ENCODE measurements at places on chromosomes 1 and 21.
A peak's percentile ranks its signal among the peaks of the same experiment; 100 is the strongest.

DNA sequence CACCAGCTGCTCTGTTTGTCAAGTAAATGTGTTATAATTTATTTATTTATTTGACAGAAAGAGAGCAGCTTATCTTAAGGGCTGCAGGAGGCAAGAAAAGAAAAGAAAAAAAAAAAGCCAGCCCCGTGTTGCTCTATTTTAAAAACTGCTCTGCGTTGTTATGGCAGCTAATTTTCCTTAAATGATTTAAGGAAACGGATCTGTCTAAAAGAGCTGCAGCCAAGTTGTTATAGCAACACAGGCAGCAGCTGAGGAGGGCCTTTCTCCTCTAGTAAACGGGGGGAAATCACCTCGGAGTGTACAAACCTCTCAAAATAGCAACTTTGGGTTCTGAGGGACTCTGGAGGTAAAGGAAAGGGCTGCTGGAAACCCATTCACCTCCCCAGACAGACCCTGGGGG is 149.2 kb downstream of the BEND5 start:
- DNase-seq: no peak

DNA sequence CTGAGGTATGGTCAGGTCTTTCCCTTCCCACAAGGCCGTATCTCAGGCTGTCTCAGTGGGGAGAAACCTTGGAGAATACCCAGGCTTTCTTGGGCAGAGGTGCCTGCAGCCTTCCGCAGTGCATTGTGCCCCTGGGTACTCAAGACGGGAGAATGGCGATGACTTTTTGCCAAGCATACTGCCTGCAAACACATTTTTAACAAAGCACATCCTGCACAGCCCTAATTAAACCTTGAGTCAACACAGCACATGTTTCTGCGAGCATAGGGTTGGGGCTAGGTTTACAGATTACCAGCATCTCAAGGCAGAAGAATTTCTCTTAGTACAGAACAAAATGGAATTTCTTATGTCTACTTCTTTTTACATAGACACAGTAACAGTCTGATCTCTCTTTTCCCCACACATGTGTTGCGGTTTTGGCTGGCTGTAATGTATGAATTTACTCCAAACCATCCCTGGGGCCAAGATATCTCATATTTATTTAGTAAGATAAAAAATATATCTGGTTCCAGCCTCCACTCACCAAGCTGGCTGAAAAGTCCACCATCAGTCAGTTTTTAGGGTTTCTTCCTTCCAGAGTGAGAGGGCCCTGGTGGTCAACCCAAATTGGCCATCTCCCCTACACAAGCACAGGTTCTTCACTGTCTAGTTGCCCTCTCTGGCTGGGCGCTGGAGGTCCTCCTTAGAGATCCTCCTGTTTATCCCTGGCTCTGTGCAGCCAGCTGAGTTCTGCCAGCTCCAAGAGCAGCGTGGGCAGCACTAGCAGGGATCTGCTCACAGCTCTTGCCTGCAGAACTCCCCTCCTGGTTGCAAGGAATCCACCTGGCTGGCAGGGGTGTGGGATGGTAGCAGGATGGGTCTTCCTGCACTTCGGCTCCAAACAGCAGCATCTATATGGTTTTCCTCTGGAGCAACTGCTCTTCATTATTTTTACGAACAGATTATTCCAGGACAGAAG is 2.6 kb downstream of the FAAH start:
- DNase-seq: no peak

DNA sequence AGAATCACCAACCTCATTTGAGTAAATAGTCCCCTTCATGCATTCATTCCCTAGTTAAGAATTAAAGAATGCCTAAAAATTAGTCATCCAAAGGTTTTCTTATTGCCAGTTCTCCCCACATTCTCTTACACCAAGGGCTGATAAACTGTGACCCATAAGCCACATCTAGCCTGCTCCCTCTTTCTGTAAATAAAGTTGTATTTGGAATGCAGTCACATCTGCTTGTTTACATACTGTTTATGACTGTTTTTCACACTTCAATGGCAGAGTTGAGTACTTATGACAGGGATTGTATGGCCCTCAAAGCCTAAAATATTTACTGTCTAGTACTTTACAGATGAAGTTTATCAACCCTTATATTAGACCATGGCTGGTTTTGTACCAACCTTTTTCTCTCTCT is 16.1 kb upstream of the DYRK1A start:
- no peak for DNase-seq

GRCh38 chr1:231419738-231420298 is 2.3 kb downstream of the EGLN1 start:
- no peak for DNase-seq

DNA sequence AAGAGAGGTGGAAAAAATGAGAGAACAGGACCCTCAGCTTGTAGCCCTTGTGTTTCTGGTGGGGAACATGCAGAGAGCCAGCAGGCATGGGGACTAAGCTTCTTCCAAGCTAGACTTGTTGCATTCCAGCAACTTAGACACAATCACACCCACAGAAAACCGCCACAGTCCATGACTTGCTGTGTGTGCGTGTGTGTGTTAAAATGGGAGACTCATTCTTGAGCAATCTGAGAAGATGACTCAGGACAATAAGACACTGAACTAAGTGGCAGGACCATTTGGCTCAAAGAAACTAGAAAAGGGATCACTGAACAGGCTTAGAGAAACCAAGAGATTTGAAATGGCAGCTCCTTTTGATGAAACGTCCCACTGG is 78.0 kb downstream of the HLX start:
- DNase-seq: peak; percentile 83

DNA sequence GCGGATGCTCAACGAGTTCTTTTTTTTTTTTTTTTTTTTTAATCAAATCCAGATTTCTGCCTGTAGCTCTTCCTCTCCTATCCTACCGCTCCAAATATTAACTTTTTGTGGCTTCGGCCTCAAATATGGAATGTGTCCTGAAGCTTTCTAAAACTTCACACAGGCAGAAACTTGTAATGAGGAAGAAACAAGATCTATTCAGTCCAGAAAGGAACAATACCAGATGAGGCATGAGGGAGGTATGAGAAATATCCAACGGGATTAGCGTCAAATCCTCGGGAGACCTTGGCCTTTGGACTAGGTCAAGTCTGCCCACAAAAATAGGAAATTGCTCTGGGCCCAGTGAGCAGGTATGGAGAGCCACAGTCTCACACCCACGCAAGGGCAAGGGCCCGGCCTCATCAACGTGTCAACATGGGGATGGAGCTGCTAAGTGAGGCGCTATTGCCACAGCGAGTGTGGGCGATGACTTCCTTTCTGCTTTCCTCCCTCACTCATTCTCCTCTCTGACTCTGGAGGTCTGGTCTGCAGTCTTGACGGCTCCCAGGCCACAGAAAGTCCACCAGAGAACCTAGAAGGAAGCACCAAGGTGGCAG is 66.6 kb downstream of the BCAR3 start:
- DNase-seq: no peak

- DNase-seq: no peak
Observed at GRCh38 chr1:248857201-248857600, 1.7 kb downstream of the ZNF692 start.

- DNase-seq: no peak
Observed at GRCh38 chr21:45854690-45855247, 126.8 kb upstream of the COL6A1 start.

DNA sequence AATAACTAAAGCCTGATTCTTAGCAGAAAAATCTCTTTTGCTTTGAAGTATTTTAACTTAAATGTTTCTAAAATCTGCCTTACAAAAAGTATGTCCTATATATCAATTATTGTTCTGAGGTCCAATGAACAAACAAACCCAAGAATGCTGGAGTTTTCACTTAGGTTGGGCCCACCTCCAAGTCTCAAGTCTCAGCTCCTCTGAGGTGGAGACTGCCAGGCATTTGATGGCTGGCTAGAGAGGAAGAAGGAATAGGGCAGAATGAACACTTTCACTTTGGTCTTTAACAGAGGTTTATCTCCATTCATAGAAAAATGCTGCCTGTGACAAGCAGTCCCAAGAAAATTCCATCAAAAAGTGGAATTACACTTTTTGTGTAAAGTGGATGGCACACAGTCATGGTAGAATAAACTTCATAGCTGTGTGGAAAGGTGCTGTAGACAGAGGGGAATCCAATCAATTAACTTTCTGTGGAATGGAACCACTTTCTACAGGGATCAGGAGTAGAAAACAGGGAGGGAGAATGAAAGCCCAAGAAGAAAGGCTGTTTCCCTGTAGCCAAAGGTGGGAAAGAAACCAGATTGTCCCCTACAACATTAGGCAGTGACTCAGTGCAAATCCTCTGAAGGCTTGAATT is 349.4 kb upstream of the RUNX1 start:
- no peak for DNase-seq

- DNase-seq: no peak
Observed at GRCh38 chr1:2126331-2127186, 68.0 kb downstream of the FAAP20 start.

DNA sequence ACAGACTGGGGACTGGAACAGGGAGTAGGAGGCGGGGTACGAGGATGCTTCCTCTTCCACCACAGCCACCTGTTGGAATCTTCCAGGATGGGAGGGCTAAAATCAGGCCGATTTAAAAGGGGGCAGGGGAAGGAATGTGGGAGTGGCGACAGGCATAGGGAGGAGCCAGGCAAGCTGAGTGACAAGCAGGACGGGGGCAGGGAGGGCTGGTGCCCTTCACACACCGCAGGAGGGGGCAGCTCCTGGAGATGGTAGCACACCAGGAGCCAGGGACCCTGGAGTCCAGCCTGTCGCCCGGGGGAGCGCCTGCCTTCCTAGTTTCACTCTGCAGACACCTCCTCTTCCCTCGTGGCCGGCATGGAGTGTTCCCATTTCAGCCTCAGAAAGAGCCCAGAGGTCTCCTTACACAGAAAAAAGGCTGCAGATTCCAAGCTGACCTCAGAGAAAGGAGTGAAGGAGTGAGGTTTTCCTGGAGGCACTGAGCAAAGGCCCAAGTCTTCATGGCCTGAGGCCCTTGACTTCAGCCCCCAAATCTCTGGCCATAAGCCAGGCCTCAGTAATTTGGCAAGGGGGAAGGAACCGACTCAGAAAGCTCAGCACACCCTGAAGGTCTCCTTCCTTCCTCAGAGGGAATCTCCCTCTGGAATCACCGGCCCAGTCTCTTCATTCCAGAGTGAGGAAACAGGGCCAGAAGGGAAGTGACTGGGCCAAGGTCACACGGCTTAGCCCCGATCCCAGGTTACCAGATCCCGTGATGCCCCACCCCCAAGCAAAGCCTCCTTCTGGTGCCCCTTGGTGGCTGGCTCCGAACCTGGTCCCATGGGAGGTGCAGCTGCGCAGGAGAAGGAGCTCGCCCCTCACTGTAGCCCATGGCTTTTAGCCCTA is 8.1 kb downstream of the BLACAT1 start:
- no peak for DNase-seq

DNA sequence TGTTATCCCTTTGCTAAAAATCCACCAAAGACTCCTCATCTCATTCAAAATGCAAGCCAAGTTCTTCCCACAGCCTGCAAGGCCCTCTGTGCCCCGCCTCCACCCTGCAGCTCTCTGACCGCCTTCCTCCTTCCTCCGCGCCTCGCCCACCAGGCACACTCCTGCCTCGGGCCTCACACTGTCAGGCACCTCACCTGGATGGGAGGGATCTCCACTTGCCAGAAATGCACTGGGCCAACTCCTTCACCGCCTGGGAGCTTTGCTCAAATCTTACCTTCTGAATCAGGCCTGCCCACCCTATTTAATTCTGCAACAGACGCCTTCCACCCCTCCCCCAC is 26.2 kb downstream of the PGBD5 start:
- no peak for DNase-seq

GRCh38 chr1:88608139-88608943 is 75.7 kb upstream of the PKN2 start:
- no peak for DNase-seq

GRCh38 chr1:187816646-187817045 is 987.9 kb downstream of the PLA2G4A start:
- no peak for DNase-seq
